Fibroblast of skin of back (primary cell): ENCODE measurements at places on chromosomes 13 and 19.

DNA sequence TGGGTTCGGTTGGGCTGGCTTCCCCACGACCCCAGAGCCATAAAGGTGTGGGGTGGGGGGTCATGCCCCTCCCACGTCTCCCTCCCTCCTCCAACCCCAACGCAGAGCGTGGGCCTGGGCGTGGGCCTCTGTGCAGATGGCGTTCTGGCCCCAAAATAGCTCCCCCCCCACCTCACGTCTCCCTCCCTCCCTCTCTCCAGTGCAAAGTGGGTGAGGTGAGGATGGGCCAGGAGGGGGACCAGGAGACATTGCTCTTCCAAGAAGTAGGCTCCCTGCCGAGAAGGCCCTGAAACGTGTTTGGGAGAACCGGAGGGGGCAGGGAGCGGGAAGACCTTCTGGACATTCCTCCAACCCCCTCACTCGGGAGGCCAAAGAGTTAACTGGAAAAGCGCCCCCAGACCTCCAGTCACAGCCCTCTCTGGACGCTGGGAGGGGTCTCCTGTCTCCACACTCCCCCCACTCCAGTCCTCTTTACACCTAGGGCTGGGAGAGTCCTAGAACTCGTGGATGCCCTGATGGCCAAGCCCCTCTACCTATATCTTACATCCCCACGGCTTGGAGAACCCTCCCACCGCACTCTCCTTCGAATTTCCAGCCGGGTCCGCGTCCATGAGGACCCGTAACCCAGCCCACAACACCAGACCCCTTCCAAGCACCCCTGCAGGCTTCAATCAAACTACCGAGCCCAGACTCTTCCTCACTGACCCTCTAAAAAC is 855 bp downstream of the UNC13A start:
- DNase-seq: no peak

GRCh38 chr19:6450166-6450565 is 9.4 kb downstream of the SLC25A23 start:
- no peak for DNase-seq

GRCh38 chr13:85771856-85772255 is 27.4 kb downstream of the SLITRK6 start:
- DNase-seq: no peak

DNA sequence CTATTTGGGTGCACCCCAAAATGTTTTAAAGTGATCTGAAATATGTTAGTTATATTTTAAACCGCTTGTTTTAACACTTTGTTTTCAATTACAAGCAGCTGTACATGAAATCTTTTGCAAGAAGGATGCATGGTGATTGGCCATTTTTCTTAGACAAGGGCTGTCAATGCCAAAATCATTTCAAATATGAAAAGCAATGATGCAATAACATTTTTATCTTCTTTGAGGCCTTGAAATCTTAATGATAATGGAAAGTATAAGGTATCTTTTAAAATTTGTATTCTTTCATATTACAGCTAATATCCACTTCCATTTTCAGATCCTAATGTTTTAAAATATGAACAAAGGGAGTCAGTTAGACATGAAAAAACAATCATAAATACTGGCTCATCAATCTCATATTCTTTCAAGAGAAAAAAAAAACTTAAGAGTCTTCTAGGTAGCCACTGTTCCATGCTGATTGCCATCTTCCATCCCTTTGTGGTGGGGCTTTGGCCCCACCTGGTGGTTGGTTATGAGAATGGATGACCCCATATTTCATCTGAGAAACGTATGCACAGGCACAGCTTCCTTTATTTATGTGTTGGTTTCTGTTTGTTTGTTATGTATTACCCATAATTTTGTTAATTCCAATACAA is 330.3 kb upstream of the MIR17HG start:
- peak; percentile 35 for DNase-seq
